ENCODE measurements at places on chromosomes 13 and 19. TPM values are rescaled to one million over a fixed set of nuclear protein-coding genes. Genes with fewer than 3 reads are reported as not detected.

GRCh38 chr13:99217461-99218110 is 16.9 kb downstream of the UBAC2 start:
- DNase-seq: no peak
- H3K27ac ChIP-seq: peak overlapping the region; percentile 2
- no peak overlapping the region for H3K4me3 ChIP-seq
- H3K36me3 ChIP-seq: no peaks in the 10 kb centered on the region
- H3K4me1 ChIP-seq: peaks cover 49% of the 10 kb centered on the region

DNA sequence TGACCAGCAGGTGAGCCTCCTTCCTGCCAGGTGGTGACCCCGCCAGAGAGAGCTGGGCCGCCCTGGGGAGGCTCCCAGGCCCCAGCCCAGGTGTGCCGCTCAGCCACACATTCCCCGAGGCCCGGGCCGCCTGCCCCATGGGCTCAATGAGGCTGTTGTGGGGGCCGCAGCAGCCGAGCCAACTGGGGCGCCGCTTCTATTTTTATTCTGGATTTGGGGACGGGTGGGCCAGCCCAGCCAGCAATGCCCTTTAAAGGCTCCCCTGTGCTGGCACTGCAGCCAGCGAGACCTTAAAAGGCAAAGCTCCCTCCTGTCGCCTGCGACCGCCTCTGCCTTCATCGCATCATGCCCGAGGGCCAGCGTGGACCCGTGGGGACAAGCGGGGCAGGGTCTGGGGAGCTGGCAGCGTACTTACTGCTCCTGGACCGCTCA is 17.7 kb upstream of the CRTC1 start:
- no peaks in the 10 kb centered on the region for H3K27me3 ChIP-seq
- no peak overlapping the region for H3K4me3 ChIP-seq
- H3K36me3 ChIP-seq: peaks cover 29% of the 10 kb centered on the region
- DNase-seq: no peak

DNA sequence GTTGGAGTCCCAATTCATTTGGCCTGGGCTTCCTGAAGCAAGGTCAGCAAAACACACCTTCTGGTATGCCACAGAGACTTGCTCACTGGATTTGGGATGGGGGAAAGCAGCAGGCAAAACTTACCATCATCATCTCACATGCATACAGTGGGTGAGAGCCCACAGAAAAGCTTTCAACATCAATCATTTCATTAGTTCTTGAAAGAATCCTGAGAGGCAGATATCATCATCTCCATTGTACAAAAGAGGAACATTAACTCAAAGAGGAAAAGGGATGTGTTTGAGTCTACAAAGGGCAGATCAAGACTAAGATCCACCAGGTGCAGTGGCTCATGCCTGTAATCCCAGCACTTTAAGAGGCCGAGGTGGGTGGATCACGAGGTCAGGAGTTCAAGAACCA is 6.4 kb downstream of the WDR87 start:
- H3K27ac ChIP-seq: no peak overlapping the region
- DNase-seq: no peak
- H3K4me3 ChIP-seq: no peak overlapping the region
- no peaks in the 10 kb centered on the region for H3K36me3 ChIP-seq
- no peaks in the 10 kb centered on the region for H3K27me3 ChIP-seq
- no peaks in the 10 kb centered on the region for H3K4me1 ChIP-seq

DNA sequence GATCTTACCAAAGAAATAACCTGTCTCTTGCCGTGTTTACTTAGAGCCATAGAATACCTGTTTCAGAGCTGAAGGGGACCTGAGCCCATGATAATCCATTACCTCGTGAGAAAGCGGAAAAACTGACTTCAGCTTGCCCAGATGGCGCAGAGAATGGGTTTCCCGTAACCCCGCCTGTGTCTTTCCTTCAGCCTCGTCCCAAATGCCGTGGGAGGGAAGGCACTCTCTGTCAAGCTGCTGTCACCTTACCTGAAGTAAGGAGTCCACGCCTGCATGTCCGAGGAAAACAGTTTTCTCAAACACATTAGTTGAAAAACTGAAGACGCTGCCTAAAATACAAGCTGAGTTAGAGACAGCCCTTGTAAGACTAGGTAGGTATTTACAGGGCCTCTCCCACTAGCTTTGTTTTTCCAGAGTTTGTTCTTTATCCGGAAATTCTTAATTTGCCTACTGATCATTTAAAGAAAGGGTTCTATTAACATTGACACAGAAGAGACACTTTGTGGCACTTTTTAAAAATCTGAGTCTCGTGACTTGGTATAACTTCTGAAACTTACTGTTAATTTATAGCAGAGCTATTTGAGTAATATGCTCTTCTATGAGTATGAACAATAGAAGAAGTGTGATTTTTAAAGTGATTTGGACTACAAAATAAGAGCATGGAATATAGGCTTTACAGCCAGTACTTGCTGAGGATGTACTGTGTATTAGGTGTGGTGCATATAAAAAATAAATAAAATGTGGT is 1.3 kb upstream of the INTS6 start:
- H3K36me3 ChIP-seq: no peaks in the 10 kb centered on the region
- peak overlapping the region; percentile 90 for H3K27ac ChIP-seq
- H3K4me1 ChIP-seq: peaks cover 6% of the 10 kb centered on the region
- H3K27me3 ChIP-seq: no peaks in the 10 kb centered on the region

- no peaks in the 10 kb centered on the region for H3K4me1 ChIP-seq
- H3K27me3 ChIP-seq: no peaks in the 10 kb centered on the region
- no peak overlapping the region for H3K4me3 ChIP-seq
- H3K36me3 ChIP-seq: no peaks in the 10 kb centered on the region
Observed at GRCh38 chr13:59358014-59358413, 805.7 kb downstream of the DIAPH3 start.

DNA sequence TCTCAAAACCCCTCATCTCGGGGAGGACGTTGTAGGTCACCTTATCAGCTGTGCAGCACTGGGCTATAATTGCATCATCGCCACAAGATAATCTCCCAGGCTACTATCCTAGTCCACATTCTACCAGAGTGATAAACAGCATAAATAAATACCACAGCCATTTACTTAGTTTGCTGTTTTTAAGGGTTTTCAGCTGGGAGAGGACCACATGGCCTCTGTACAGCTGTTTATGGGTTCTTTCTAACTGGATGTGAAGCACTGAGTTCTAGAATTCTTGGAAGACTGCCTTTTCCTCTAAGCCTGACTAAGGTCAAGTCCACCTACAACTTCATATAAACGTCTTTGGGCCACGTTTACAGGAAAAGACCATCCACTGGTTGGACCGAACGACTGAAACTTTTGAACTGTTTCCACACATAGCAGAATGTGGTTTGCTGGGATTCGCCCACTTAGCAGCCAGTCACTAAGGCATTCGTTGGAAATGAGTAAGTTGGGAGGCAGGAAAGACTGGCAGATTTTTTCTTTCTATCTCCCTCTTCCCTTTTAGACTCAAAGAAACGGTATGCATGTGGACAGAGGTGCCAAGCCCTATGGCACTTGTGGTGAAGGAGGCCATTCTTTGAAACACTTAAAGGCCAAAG is 752.5 kb upstream of the SGCG start:
- H3K4me3 ChIP-seq: no peak overlapping the region
- H3K27me3 ChIP-seq: no peaks in the 10 kb centered on the region
- no peaks in the 10 kb centered on the region for H3K4me1 ChIP-seq
- no peak overlapping the region for H3K27ac ChIP-seq
- no peak for DNase-seq

DNA sequence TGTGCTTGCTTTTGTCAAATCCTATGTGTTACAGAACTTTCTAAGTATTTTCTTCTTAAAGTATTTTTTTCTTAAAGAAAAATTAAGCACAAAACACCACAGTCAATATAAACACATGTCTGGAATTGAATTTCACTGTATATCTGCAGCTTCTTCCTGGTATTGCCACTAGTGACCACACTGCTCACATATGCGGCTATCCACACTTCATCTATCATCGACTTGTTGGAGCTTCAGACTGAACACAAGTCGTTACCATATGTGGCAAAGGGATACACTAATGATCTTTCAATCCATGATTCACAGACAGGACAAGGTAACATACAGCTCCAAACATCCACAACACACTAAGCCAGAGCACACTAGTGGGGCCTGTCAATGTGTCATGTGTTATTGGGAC is 498.4 kb upstream of the ARGLU1 start:
- H3K27me3 ChIP-seq: no peaks in the 10 kb centered on the region
- H3K27ac ChIP-seq: no peak overlapping the region

- no peaks in the 10 kb centered on the region for H3K4me1 ChIP-seq
- H3K4me3 ChIP-seq: no peak overlapping the region
- H3K36me3 ChIP-seq: no peaks in the 10 kb centered on the region
- no peaks in the 10 kb centered on the region for H3K27me3 ChIP-seq
- H3K27ac ChIP-seq: no peak overlapping the region
Observed at GRCh38 chr13:92317066-92317465, 909.5 kb upstream of the GPC6 start.

DNA sequence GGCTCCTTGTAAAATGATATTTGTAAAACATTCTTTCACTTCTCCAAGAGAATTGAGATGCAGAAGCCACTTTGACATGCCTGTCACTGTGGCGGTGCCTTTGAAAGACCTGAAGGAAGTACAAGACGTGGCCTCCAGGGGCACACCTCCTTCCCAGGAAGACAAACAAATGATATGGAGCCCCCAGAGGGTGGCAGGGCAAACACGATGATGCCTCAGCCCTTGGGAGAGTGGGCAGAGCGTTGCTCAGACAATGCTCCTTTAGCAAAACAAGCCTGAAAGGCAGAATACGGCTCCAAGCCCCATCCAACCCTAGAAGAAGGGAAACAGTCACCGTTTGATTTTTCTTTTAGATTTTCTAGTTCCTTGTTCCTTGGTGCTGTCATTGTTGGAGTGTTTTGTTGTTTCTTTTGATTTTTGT is 9.2 kb upstream of the ATP12A start:
- H3K36me3 ChIP-seq: no peaks in the 10 kb centered on the region
- H3K27me3 ChIP-seq: no peaks in the 10 kb centered on the region
- DNase-seq: no peak

DNA sequence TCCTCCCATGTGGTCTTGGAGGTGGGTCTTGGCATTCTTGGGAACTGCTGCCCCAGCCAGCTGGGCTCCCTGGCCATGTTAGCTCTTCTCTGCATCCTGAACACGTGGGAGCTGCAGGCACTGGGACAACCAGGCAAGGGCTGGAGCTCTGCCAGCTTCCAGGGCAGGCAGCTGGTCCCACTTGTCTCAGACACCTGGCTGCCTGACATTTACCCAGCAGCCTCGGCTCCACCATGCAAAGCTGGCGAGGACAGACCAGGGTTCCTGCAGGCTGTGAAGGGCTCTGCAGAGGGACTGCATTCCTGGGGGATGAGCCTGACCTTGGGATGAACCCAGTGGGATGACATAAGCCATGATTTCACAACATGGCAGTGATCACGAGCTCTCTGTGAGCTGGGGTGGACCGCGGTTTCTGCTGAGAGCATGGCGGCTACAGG is 99.0 kb upstream of the TSHZ3 start:
- H3K27me3 ChIP-seq: no peaks in the 10 kb centered on the region
- DNase-seq: peak; percentile 95
- H3K4me3 ChIP-seq: no peak overlapping the region

GRCh38 chr13:114053026-114053425 is 79.2 kb upstream of the C13orf46 start:
- H3K4me1 ChIP-seq: peaks cover 12% of the 10 kb centered on the region
- no peak for DNase-seq
- H3K27me3 ChIP-seq: no peaks in the 10 kb centered on the region
- H3K36me3 ChIP-seq: no peaks in the 10 kb centered on the region
- H3K4me3 ChIP-seq: no peak overlapping the region

DNA sequence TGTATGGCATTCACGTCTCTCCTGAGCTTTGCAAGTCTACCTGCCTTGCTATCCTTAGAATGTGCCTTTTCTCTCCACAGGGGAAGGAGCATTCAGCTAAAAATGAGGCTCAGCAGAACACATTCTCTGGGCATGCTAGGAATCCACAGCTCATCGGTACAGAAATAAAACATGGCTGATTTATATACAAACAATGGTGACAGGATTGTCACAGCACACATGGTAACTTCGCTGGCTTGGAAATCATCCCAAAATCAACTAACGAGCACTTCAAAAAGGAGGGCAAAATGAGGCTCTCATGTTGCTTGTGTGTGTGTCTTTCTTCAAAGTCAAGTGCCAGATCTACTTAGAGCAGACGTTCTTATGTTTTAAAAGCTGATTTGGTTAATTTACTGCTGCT is 373.0 kb downstream of the FGF14 start:
- H3K27ac ChIP-seq: no peak overlapping the region
- no peaks in the 10 kb centered on the region for H3K27me3 ChIP-seq
- H3K36me3 ChIP-seq: no peaks in the 10 kb centered on the region
- H3K4me1 ChIP-seq: no peaks in the 10 kb centered on the region
- H3K4me3 ChIP-seq: no peak overlapping the region

- no peaks in the 10 kb centered on the region for H3K27me3 ChIP-seq
- no peaks in the 10 kb centered on the region for H3K36me3 ChIP-seq
- H3K4me3 ChIP-seq: no peak overlapping the region
- H3K27ac ChIP-seq: peak overlapping the region; percentile 89
- H3K4me1 ChIP-seq: peaks cover 11% of the 10 kb centered on the region
- DNase-seq: peak; percentile 89
Observed at GRCh38 chr19:18364826-18365528, 21.0 kb upstream of the GDF15 start.

GRCh38 chr13:108700422-108701170 is 71.2 kb downstream of the MYO16 start:
- H3K27ac ChIP-seq: no peak overlapping the region
- H3K36me3 ChIP-seq: no peaks in the 10 kb centered on the region
- no peak for DNase-seq
- no peaks in the 10 kb centered on the region for H3K27me3 ChIP-seq

GRCh38 chr19:39263912-39264305 is 4.3 kb upstream of the IFNL2 start:
- no peak overlapping the region for H3K27ac ChIP-seq
- H3K36me3 ChIP-seq: no peaks in the 10 kb centered on the region
- no peak for DNase-seq
- no peak overlapping the region for H3K4me3 ChIP-seq

DNA sequence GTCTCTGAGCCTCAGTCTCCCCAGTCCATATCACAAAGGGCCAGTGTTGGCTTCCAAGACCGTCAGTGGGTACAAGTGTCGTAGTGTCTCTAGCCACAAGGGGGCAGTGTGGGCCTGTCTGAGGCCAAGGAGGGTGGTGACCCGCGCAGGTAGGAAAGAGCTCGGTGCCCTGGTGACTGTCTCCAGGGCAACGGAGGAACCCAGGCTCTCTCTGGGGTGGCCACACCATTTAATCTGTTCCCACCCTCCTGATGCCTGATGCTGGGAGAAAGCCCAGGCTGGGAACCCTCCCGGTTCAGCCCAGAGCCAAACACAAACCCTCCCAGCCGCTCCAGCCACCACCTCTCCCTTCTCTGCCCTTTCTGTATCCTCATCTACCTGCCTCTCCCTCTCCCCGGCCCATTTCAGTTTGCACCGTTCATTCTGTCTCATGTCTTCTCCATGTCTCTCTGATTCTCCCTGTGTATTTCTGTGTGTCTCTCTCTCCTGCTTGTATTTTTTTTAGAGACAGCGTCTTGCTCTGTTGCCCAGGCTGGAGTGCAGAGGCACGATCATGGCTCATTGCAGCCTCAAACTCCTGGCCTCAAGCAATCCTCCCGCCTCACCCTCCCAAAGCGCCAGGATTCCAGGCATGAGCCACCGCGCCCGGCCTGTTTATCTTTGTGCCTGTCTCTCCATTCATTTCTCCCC is 17.5 kb upstream of the MEIS3 start:
- no peak overlapping the region for H3K27ac ChIP-seq
- H3K4me1 ChIP-seq: no peaks in the 10 kb centered on the region
- no peaks in the 10 kb centered on the region for H3K36me3 ChIP-seq
- peaks cover 3% of the 10 kb centered on the region for H3K27me3 ChIP-seq
- H3K4me3 ChIP-seq: no peak overlapping the region
- DNase-seq: peak; percentile 75

Gene THSD8
- total RNA-seq: not detected

Gene C13orf42
- not detected for total RNA-seq

Gene ZNF419
- 21.3 TPM for total RNA-seq

Gene CAPN12
- total RNA-seq: 2.0 TPM

Gene CCDC70
- 0.40 TPM for total RNA-seq

Gene ZSCAN22
- total RNA-seq: 4.5 TPM

Gene FPR3
- 1.6 TPM for total RNA-seq

Gene IFI30
- total RNA-seq: 37.5 TPM

Gene WDR87
- not detected for total RNA-seq

Gene APOC1
- 4.1 TPM for total RNA-seq
